ENCODE measurements at places on chromosomes 2 and 18. TPM values are rescaled to one million over a fixed set of nuclear protein-coding genes. Genes with fewer than 3 reads are reported as not detected.

- DNase-seq: no peak
Observed at GRCh38 chr2:142585785-142586184, 291.7 kb upstream of the KYNU start.

DNA sequence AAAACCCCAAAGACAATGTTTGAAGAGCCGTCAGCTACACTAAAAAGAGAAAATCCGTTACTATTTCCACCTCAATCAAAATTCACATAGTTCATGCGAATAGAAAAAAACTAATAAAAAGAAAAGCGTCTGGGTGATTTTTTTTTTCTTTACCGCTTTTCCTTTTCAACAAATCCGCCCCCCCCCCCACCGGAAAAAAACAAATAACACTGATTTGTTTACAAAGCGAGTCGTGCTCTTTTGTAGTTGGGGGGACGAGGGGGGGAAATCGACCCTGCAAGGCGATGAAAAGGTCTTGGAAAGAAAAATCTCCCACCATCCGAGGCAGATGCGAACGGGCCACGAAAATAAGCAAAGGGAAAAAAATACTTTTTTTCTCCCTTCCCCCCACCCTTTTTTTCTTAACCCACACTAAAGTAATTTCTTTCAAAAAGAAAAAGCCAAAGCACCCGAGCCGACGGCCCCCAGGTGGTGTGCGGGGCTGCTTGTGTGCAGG, 638 bp downstream of the ZNF521 start:
- DNase-seq: no peak

ECEL1 gene
- polyA plus RNA-seq: not detected

TNFRSF11A gene
- 0.92 TPM for polyA plus RNA-seq

MC2R gene
- polyA plus RNA-seq: not detected

- DNase-seq: peak; percentile 50
Observed at GRCh38 chr18:44589693-44590355, 90.9 kb upstream of the SETBP1 start.

Data from stomach (tissue), 19 donors.